Activated CD4-positive, alpha-beta memory T cell treated with anti-CD3 and anti-CD28 coated beads, Interleukin-2, amount 10 ng/mL, durations not matched to agents 7 days and 5 days (primary cell): ENCODE measurements at places on chromosomes 5 and 9.

DNA sequence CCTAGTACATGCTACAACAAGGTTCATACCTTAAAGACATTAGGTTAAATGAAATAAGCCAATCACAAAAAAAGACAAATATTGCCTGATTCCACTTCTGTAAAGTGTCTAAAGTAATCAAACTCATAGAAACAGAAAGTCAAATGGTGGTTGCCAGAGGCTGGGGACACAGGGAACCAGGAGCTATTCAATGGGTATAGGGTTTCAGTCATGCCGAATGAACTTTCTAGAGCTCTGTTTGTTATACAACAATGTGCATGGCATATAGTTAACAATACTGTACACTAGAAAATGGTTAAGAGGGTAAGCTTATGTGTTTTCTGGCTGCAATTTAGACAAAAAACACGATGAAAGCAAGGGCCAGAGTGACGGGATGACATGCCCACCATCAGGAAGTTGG lies 70.8 kb upstream of the EGFLAM start:
- DNase-seq = no peak
- no peak overlapping the region for H3K27ac ChIP-seq
- no peaks in the 10 kb centered on the region for H3K27me3 ChIP-seq
- H3K4me3 ChIP-seq = no peak overlapping the region
- no peaks in the 10 kb centered on the region for H3K36me3 ChIP-seq

DNA sequence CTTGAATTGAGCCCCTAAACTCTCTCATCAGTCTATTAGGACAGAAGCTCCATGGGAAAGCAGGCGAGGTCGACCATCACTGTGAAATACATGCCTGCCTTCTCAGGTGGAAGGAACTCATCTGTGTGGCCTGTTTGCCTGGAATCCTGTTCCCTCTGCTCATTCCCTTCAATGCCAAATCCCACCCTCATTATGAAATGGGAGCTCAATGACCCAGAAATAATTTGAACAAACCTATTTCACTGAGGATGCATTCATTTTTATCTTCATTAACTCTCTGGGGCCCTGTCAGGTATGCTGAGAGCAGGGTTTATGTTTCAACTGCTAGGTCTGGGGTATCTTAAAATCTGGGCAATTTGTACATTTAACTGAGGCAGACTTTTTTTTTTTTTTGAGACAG lies 142.2 kb downstream of the MED27 start:
- no peak overlapping the region for H3K4me3 ChIP-seq
- no peaks in the 10 kb centered on the region for H3K27me3 ChIP-seq
- no peak for DNase-seq
- peaks cover 3% of the 10 kb centered on the region for H3K36me3 ChIP-seq
- H3K27ac ChIP-seq = no peak overlapping the region
- H3K4me1 ChIP-seq = no peaks in the 10 kb centered on the region

GRCh38 chr9:33785914-33786313 lies 9.4 kb upstream of the PRSS3 start:
- peaks cover 41% of the 10 kb centered on the region for H3K27me3 ChIP-seq
- no peaks in the 10 kb centered on the region for H3K4me1 ChIP-seq
- no peak overlapping the region for H3K4me3 ChIP-seq
- no peaks in the 10 kb centered on the region for H3K36me3 ChIP-seq

- no peak for DNase-seq
- H3K36me3 ChIP-seq = peaks cover 19% of the 10 kb centered on the region
- no peak overlapping the region for H3K27ac ChIP-seq
- no peak overlapping the region for H3K4me3 ChIP-seq
- H3K4me1 ChIP-seq = peaks cover 23% of the 10 kb centered on the region
Observed at GRCh38 chr5:143019614-143020515, 249.7 kb downstream of the ARHGAP26 start.

GRCh38 chr5:95799191-95799835 lies 23.2 kb downstream of the GLRX start:
- H3K4me1 ChIP-seq = peaks cover 2% of the 10 kb centered on the region
- H3K36me3 ChIP-seq = peaks cover 10% of the 10 kb centered on the region
- H3K27me3 ChIP-seq = no peaks in the 10 kb centered on the region
- no peak overlapping the region for H3K4me3 ChIP-seq
- H3K27ac ChIP-seq = no peak overlapping the region

- no peaks in the 10 kb centered on the region for H3K27me3 ChIP-seq
- no peak overlapping the region for H3K27ac ChIP-seq
- no peak overlapping the region for H3K4me3 ChIP-seq
Observed at GRCh38 chr9:83754383-83754977, 46.7 kb upstream of the UBQLN1 start.
